ENCODE measurements at places on chromosomes 4 and X.

GRCh38 chr4:40350627-40351227 is 15.6 kb downstream of the CHRNA9 start:
- DNase-seq, result no peak

DNA sequence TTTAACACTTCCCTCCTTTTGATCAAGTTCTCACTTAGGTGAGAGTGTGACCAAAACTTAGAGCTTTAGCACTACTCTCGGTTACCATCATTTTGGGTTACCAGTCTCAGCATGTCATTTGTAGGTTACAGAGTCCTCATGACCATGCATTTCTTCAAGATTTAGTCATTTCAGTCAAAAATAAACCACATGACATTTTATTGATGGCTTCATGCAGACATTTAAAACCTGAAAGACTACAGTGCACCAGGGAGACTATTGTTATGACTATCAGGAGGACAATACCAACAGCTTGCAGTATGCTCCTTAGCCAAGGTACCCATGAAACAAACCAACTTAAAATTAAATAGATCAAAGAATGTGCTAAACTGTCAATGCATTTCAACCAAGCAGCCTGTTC is 498.1 kb upstream of the FSTL5 start:
- DNase-seq, result no peak

GRCh38 chr4:47061435-47061834 is 30.1 kb downstream of the GABRB1 start:
- no peak for DNase-seq

GRCh38 chr4:81562093-81562492 is 90.4 kb upstream of the RASGEF1B start:
- DNase-seq, result no peak

DNA sequence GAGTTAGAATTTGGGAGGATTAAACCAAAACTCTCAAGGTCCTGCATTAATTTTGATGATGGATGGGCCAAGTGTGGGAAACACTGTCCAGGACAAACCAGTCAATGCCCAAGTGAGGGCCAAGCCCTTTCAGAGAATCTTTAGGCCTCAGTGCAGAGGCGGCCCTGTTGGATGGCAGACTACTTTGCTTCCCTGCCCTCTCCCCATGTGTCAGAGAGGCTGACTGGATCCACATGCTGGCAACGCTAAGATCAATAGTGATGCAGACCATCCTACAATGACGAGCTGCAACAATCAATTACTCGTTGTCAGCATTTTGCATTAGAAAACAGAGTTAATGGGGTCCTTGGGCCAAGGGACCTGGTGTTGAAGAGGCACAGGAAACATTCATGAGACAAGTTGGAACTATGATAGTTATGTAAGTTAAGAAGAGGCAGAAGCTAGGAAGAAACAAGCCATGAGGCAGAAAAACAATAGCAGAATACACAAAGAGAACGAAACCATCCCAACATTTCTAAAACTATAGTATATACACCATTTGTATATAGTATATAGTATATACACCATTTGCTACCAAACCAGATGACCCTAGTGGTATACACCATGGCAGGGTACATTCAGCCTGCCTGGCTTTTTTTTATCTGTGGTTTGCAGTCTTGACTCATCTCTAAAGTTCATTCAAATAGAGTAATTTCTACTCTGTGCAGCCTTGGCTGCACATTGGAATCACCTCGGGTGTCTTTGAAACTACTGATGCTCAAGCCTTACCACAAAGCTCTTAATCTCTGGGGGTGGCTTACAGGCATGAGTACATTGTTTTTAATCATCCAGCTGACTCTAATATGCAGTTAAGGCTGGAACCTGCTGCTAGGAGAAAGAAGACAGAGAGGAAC is 147.7 kb upstream of the GYPA start:
- no peak for DNase-seq

GRCh38 chrX:129760155-129760554 is 19.6 kb upstream of the SASH3 start:
- no peak for DNase-seq

DNA sequence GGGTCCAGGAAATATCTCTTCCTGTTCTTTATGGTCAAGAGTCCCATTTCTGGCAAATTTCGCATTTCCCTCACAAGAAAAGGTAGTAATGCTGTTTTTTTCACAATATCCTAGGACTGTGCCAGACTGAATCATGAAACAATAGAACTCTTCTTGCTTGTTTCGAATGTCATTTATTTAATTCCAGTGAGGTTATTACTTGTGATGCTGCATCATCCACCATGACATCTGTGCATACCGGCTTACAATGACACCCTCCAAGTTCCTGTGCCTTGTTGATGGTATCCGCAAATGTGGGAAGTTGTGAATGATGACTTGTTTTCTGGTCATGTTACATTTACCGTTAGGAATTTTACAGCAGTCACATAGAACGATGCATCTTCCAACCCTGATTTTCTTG is 42.9 kb upstream of the SPRY1 start:
- DNase-seq, result no peak

- no peak for DNase-seq
These were observed 340 bp downstream of the HNRNPD start for GRCh38 chr4:82373486-82373815.

DNA sequence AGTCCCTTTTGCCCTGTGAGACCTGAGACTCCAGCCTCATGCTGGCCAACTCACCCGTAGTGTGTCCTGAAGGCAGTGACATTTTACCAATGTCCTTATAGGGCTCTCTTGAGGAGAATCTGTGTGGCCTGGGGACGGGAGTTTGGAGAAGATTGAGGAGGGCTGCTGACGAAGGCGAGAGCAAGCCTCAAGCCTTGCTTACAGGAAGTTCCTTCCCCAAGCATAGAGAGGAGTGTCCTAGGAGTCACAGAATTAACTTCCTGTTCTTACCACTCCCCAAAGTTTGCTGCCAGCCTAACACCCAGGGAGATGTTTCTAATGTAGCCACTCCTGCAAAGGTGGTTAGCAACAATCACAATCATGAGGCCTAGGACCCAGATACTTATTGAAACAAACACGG is at the start of gene NXF3:
TSS of gene NXF3 (minus strand) at position 202 of the 400 bp plus-strand sequence. CDS start at position 82, 120 bp downstream.
- DNase-seq, result no peak

GRCh38 chrX:153406011-153406410 is 4.9 kb upstream of the PNMA6E start:
- no peak for DNase-seq

DNA sequence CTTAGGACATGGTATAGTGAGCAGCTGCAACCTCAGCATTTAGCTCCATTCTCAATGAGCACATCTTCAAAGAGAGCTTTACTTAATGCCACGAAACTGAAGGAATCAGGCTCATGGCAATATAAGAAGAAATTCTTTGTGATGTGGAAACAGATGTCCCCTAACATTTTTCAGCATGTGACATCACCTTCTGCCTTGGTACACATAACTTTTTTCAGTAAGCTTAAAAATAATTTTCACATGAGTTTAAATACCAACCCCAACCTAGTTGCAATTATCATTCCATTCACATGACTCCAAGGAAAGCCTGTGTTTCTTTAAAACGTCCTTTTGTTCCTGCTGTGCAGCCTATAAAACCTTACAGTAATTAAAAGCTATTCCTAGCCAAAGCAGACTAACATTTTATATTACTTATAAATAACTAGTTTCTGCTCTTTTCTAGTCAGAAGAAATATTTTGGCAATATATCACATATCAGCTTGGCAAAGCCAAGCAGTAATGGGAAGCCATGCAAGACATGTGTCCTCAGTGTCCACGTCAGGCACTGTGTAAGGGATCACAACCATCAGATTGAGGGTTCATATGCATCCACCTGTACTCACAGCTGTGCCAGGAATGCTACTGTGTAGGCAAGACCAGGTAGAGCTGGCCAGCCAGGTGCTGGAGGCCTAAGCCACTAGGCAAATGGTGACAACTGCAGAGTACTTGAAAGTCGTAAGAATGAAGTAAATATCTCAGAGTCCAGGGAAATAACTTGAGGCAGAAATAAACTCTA is 466.6 kb downstream of the INPP4B start:
- no peak for DNase-seq

GRCh38 chr4:168803732-168804131 is 206.3 kb downstream of the CBR4 start:
- no peak for DNase-seq

- DNase-seq, result no peak
These were observed 239.7 kb upstream of the AGA start for GRCh38 chr4:177681902-177682301.

DNA sequence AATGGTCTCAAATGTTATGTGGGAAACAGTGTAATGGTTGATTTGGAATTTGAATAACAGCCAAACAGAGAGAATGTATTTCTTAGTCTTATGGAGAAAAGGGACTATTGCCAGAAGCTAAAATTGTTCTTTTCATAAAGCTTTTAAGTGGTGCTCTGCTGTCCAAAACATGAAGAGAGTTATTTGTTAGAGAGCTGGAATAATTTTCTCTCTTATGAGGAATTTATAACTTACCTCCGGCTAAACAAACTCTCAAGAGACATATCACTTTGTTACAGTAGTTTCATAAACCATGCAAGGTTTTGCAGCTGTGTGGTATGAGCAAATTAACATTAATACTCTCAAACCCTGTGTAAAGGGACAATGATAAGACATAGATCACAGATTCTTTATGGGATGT is 28.6 kb downstream of the SULT1B1 start:
- DNase-seq, result no peak

DNA sequence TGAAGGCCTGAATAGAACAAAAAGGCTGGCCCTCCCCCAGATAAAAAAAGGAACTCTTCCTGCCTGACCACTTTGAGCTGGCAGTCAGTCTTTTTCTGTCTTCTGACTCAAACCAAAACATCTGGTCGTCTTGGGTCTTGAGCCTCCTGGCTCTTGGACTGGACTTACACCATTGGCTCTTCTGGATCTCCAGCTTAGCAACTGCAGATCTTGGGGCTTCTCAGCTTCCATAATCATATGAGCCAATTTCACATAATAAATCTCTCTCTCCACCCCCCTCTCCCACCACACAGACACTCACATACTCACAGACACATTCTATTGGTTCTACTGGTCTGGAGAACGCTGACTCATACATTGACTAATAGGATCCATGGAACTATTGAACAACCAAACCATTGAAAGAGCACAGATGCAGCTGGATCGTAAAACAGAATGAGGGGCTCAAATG is 15.6 kb upstream of the CWH43 start:
- no peak for DNase-seq

DNA sequence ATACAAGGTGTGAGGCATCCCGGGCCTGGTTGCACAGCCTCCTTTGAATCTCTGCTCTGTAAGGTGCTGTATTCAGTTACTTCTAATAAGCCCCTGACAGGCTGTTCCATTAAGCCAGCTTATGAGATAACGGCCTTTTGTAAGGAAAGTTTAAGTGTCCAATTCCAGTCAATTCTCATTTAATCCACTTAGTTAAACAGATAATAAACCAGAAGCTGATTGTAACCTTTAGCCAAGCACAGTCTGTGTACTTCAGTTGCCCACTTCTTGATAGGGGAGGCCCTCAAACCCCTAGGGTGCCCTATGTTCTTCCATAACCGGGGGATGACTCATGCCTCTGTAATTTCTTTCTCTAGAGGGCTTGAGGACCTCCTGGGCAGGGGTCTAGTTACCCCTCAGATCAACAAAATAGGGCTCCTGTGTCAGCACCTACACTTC is 63.4 kb downstream of the RASL11B start:
- no peak for DNase-seq

GRCh38 chr4:76708971-76709771 is 188.8 kb downstream of the SOWAHB start:
- no peak for DNase-seq

- DNase-seq, result peak; percentile 52
These were observed 250 bp downstream of the USP9X start for GRCh38 chrX:41085512-41085877.

Data from G401 (cell line).